NCI-H2107 (cell line): ENCODE measurements at places on chromosomes 4 and X.

DNA sequence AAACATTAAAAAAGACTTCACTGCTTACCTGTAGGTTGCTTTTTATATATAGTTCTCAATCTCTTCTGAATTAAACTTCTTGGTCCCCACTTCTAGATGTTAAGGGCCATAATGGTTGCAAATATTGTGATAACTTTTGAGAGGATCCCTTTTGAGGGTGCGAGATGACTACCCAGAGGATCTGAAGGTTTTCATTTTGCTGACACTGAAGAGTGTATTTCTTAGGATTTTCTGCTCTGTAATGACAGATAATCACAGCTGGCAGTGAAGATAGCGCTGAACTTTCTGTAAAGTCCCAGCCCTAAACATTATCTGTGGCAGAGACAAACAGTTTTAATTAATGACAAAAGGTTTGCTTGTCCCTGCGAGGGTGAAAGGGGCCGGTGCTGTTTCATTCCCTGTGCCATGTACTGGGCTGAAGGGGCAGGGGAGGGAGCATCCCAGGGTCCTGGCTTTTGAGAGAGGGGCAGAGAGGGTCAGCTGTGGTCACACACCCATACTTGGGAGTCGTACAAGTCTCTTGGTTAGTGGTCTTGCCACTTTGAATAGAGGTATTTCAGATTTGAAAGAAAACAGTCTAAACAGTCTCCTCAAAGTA is 22.2 kb downstream of the CLCN4 start:
- no peak for DNase-seq

DNA sequence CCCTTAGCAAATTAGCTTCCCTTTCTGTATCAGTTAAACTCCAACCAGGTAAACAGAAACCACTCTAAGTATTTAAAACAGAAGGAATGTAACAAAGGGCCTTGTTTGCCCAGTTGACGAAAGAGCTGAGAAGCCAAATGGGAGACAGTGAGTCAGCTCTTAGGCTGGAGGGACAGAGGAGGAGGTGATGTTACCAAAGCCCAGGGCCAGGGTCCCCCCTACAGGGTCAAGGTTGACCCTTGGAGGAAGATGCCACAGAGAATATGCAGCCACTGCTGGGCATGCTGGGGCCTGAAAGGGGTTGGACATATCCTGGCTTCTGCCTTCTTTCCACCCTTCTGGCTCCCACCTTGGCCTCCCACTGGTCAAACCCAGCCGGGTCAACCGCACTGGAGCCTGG is 38.3 kb upstream of the LGI2 start:
- DNase-seq, result no peak

DNA sequence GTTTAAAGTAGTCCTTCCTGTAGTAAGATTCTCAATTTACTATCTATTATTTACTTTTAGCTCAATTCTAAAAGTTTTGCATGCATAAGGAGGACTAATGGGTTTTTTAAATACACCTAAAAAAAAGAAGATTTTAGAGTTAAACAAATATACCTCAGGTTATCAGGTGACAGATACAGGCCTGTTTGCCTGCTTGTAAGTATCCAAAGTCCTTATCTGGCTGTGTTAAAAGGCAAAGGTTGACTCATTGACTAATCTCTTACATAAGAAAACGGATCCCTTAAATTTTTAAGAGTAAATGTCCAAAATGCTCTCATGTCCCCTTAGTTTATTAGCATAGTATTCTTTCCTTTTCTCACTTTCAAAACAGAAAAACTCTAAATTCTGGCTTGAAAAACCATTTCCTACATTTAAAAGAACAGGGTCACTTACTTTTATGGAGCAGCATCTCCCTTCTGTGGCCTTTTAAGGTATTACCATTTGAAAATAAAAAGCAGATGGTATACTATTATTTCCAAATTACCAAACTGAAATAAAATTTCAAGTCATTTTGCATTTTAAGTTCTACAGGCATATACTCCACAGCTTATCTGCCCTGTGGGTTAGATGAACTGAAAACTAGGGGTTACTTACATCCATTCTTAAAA is 4.5 kb downstream of the CBR4 start:
- no peak for DNase-seq

- DNase-seq, result no peak
Measured at GRCh38 chrX:69031971-69032391, 133.3 kb downstream of the PJA1 start.

GRCh38 chr4:78742300-78742699 is 33.9 kb upstream of the BMP2K start:
- no peak for DNase-seq

DNA sequence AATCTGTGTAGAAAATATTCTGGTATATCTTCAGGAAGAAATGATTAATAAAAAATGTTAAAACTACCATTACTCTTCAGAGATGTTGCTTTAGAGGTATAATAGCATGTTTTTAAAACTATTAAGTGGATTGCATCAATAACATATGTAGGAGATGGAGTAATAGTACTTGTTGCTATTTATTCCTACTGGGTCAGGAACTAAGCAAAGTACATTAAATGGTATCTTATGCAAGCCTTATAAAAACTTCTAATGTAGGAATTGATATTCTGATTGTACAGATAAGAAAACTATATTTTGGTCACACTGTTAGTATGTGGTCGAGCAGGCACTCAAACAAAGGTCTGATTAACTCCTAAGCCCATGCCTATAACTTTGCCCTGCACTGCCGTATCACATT is 31.4 kb upstream of the PDLIM5 start:
- DNase-seq, result no peak

- DNase-seq, result no peak
Measured at GRCh38 chrX:40318076-40318475, 220.3 kb upstream of the BCOR start.

DNA sequence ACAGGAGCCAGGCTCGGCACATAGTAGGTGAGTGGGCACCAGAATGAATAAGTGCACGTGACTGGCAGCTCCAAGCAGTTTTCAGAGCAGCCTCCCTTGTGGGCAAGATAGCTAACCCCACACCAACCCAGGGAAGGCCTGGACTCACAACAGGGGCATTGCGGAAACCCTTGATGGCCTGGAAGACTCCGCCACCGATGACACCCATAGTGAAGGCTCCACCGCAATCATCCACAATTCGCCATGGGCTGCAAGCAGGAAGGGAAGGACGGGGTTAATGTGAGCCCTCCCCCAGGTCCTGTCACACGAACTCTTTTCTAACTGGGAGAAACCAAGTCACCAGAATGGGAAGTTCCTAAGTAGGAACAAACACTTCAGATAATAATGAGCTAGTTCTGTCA is 957 bp downstream of the TIMM17B start:
- DNase-seq, result no peak

GRCh38 chr4:6495296-6495590 is 22.8 kb upstream of the PPP2R2C start:
- no peak for DNase-seq

GRCh38 chr4:180240670-180241069 is 2002.5 kb upstream of the TENM3 start:
- no peak for DNase-seq

- no peak for DNase-seq
Measured at GRCh38 chr4:187491959-187492358, 503.6 kb upstream of the ZFP42 start.

DNA sequence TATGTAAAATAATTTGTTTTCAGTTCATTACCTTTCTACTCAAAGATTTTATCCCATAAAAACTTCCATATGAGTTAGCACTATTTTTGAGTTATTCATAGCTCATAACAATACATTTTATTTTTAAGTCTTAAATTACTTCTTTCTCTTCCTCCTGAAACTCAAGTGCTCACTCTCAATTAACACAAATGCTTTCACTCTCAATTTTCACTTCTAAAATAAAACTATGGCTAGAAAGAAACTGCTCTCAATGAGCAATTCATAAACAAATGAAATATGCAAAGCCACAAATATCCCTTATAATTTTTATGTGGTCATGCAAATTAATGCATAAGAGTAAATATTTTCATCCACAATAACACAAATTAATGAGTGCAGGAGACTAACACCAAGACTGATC is 38.8 kb downstream of the MAML3 start:
- DNase-seq, result no peak

DNA sequence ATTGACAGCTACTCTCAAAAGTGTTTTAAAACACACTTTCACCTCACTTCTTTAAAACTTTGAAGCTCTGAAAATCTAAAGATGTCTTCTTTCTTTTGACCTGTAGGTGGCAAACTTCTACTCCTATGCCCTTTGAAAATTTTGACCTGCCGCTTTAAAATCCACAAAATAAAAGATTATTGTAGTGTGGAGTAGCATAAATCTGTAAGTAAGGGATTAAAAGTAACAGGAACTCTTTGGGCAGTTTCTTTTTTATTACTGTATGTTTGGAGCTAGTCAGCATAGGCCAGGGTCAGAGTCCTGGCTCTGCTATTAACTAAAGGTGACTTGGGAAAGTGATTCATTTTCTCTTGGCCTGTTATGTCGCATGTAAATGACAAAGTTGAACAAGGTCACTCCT is 25.5 kb downstream of the BBS12 start:
- DNase-seq, result no peak

- DNase-seq, result no peak
Measured at GRCh38 chr4:42616572-42616971, 40.3 kb downstream of the ATP8A1 start.

DNA sequence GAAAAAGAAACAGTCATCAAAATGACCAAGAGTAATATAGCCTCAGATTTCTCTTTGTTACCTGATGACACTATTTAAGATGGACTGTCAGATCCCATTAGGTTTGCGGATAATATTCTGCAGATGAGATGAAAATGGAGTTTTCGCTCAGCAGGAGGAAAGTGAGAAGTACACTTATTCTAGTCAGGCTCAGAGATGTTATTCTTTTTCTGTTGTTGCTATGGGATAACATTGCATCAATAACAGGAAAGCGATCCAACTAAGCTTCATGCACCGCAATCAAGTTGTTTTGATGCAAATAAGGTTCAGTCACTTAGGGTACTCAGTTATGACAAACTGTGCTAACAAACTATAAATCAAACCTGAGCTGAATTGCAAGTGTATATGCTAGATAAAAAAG is 415.0 kb downstream of the CCSER1 start:
- no peak for DNase-seq

DNA sequence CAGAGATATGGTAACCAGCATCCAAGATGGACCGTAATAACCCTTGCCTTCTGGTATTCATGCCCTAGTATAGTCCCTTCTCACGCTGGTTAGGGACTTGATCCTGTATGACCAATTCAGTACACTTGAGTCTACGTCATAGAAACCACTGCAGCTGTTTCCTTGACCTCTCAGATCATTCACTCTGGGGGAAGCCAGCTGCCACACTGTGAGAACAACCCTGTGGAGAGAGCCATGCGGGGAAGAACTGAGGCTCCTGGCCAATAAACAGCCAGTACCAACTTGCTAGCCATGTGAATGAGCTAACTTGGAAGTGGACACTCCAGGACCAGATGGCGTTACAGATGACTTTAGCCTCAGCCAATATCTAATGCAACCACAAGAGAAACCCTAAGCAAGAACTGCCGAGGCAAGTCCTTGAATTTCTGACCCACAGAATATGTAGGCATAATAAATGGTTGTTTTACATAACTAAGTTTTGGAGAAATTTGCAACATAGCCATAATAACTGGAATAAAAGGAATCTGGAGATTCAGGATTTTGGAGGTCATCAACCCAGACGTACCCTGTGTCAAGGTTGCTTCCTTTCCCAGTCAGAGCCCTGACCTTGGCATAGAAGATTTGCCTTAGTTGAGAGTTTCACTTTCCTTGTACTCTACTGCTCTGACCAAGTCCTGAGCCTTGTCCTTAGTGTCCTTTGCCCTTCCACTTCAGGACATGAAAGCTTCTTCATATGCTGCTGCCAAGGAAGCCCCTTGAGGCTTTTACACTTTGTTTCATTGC is 87.3 kb upstream of the ZNF81 start:
- no peak for DNase-seq

GRCh38 chr4:152500800-152501434 is 35.0 kb downstream of the FBXW7 start:
- DNase-seq, result peak; percentile 3

DNA sequence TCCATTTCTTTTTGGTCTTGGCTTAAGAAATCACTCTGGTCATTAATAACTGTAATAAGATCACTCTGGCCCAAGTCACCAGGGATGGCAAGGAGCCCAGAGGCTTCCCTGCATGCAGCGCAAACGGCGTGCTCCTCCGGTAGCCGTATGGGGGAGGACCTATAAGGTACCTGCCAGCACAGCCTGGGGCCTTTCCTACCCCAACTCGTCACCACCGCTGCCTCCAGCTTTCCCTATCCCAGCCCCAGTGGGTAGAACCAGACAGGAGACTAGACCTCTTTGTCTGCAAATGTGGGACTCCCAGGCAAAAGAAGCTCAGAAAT is 25.9 kb downstream of the HAND2 start:
- DNase-seq, result no peak

- no peak for DNase-seq
Measured at GRCh38 chr4:38078590-38079421, 118.6 kb downstream of the PTTG2 start.

DNA sequence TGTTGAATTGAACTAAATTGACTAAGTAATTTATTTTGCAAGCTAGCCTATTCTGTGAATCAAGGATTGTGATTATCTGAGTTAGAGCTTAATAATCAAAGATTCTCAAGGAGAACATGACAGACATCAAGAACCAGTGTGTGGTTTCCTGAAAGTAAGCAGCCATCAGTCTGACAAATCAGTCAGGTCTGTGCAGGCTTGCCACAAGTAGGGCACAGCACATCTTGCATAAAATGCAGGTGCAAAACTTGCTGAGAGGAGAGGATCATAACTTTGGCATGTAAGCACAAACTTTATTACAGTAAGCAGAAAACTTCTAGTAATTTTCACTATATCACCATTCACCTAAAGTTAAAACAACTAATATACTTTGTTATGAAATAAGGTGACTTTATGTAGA is 22.5 kb downstream of the FAM241A start:
- DNase-seq, result no peak

GRCh38 chr4:182754895-182755294 is 162.3 kb downstream of the DCTD start:
- DNase-seq, result no peak

DNA sequence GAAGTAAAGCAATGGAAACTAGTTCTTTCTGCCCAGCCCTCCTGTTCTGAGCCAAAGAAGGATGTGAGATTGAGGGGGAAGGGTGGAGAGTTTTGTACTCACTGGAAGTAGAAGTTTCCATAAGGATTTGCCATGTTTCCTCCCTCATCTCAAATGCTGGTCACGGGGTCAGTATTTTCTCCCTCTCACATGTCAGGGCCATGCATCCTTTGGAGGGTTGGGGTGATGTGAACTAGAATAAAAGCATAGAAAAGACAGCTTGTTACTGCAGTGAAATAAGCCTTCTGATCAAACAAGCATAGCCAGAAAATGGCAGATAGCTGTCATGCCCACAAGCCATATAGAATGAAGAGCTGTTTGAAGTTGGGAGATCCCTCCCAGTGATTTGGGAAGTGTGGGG is 79.7 kb downstream of the KIT start:
- no peak for DNase-seq

DNA sequence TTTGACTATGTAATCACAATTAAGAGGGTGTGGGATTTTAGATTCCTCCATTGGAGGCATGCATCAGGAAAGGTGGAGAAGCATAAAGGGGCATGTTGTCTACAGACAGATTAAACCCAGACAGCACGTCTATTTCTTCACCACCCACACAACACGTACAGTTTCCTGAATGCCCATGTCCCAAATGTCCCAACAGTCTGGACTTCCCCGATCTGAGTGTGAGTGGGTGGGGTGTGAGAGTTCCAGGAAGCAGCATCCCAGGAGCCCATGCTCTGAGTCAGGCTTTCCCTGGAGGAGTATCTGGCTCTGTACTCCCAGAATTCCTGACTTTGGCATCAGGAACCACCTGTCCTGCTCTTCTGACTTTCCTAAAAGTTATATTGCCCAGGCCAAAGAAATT is 30.8 kb upstream of the NDP start:
- no peak for DNase-seq
